ENCODE measurements at places on chromosomes 3 and 15.

DNA sequence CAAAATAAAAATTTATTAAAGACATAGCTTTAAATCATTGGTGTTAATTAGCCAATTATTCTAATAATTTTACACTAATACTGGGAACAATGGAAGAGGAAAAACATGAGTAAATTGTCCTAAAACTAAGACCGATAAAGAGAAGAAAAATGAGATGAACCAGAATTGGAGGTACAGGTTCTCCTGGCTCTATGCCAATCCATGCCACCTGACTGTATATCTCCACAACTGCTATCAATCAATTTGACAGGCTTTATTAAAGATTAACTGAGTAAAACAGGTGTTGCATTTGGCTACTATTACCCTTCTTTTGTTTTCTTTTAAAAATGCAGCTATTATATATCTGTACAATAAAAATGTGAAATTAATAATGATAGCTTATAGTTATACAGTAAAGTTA lies 850.0 kb downstream of the CADM2 start:
- no peak for DNase-seq

DNA sequence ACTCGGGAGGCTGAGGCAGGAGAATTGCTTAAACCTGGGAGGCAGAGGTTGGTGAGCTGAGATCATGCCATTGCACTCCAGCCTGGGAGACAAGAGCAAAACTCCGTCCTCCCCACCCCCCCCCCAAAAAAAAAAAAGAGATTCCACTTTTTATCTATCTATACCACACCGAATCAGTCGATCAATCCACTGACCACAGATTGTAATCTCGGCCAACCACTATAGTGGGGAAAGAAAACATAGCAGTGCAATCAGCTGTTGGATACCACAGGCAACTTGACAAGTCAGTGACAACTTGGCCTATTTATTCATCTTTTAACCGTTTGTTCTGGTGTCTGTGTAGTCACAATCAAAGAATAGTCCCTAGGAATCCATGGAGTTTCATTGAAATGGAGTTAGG lies 299.2 kb downstream of the FHIT start:
- no peak for DNase-seq

DNA sequence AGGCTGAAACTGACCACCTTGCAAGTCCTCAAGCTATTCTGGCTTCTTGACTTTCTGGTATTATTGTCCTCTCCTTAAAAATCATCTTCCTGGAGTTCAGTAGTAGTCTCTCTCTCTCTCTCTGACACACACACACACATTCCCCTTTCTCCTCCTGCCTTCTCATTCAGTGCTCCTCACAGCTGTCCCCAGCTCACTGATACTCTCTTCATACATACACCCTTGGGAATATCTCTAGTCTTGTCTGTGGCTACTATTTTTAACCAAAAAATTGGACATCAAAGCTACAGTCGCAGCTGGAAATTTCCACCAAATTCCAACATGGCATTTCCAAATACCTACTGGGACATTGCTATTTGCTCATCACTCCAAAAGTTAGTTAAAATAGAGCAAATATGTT lies 178.9 kb downstream of the ECT2 start:
- no peak for DNase-seq

- DNase-seq = no peak
Observed at GRCh38 chr3:111937871-111938270, 41.0 kb upstream of the ABHD10 start.

- no peak for DNase-seq
Observed at GRCh38 chr3:138434875-138435772, 708 bp downstream of the ESYT3 start.

DNA sequence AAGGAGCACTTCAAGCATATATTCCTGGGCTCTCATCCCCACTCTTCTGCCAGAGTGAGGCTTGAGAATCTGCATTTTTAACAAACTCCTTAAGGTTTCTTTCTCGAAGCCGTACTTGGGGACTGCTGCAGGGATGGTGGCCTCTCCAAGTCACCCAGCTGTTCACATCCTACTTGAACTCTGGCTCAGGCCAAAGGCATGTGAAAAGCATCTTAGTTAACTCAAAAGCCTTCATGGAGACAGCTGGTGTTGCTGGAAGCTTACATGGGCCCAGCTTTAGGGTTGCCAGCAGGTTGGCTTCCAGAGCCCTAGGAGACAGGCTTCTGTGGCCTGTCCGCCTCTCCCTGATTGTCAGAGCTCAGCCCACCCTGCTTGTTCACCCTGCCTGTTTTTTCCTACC lies 139.2 kb downstream of the THSD4 start:
- DNase-seq = no peak

DNA sequence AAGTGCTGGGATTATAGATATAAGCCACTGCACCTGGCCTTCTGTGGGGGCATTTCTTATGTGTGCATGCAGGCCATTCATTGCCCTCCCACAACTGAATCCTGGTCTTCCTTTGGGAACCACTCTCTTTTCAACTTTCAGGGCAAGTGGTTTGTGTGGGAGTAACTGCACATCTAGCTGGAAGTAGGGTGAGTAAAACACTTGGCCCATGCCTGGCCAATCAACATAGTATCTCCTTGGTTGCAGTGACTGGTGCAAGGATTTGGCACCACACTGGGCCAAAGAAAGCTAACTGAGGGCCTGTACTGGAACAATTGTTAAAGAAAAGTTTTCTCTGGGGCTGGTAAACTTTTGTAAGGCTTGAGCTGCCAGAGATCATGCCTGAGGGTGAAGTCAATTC lies 189.2 kb upstream of the FEZF2 start:
- no peak for DNase-seq

GRCh38 chr15:31041610-31042009 lies 50.2 kb upstream of the MTMR10 start:
- DNase-seq = no peak

GRCh38 chr15:90902040-90902839 lies 862 bp upstream of the MAN2A2 start:
- peak; percentile 85 for DNase-seq

DNA sequence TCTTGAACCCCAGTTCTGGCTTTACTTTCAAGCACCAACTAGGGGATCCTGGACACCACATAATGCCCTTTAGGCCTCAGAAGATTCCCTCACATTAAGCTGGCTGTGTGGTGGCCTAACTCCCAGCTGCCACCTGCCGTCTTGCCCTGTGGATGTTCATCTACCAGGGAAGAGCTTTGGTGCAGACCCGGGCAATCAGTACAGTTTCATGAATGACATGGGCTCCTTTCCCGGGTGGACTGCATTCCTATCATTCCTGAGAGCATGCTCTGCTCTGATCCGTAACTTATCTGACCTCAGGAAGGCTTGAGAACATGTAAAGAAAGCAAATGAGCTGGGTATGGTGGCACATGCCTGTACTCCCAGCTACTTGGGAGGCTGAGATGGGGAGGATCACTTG lies 50.0 kb upstream of the GSK3B start:
- peak; percentile 69 for DNase-seq

GRCh38 chr3:28028554-28028953 lies 212.9 kb upstream of the CMC1 start:
- DNase-seq = no peak

DNA sequence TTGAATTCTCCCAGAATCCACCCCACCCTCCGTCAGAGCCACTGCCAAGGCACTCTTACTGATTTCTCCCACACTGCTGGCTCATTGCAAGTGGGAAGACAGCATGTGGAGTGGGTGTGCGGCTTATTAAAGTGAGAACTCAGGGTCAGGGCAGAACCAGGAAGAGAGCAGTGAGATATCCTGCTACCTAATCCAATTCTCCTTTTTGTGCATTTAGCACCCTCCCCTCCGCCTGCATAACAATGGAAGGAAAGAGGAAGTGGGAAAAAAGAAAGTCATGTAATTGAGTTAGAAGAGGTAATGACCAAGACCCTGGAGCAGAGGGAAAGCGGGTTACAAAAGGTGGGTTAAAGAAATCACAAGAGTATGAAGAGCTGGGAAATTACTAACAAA lies 27.8 kb upstream of the PIK3CB start:
- DNase-seq = peak; percentile 62

- DNase-seq = no peak
Observed at GRCh38 chr15:35139822-35140221, 54.7 kb upstream of the NANOGP8 start.

GRCh38 chr3:6540981-6541380 lies 319.9 kb upstream of the GRM7 start:
- DNase-seq = peak; percentile 3

- no peak for DNase-seq
Observed at GRCh38 chr3:128804017-128804810, 75.2 kb upstream of the ACAD9 start.

Measured in ELF-1 (cell line).